ENCODE measurements at places on chromosomes 12 and 14.
A peak's percentile ranks its signal among the peaks of the same experiment; 100 is the strongest.

- DNase-seq: no peak
Observed at GRCh38 chr14:64935508-64935907, 7.0 kb downstream of the GPX2 start.

DNA sequence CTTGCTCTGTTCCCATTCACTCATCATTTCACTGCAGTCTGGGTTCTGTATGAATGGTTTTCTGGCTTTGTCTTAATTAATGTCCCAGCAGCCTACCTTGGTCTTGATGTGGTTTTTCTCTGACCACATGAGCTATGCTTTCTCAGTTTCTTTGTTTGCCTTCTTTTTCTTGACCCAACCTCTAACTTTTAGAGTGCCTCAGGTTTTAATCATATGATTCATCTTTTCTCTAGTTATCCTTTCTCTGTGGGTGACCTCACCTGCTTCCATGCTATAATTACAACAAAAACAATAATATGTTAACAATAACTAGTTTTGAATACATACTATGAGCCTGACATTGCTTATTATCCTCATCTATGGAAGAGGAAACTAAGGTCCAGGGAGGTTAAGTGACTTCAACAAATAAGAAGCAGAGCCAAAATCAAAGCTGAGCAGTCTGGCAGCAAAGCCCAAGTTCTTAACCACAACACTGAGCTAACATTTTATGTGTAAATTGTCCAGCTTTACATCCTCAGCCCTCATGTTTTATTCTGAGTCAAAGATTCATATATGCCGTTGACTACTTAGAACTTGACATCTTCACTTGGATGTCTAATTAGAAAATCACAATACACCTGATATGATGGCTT, 4.7 kb upstream of the EPYC start:
- no peak for DNase-seq

- DNase-seq: no peak
Observed at GRCh38 chr14:68701001-68701741, 91.7 kb downstream of the ZFP36L1 start.

GRCh38 chr12:78835493-78835892, 29.1 kb upstream of the SYT1 start:
- DNase-seq: no peak

DNA sequence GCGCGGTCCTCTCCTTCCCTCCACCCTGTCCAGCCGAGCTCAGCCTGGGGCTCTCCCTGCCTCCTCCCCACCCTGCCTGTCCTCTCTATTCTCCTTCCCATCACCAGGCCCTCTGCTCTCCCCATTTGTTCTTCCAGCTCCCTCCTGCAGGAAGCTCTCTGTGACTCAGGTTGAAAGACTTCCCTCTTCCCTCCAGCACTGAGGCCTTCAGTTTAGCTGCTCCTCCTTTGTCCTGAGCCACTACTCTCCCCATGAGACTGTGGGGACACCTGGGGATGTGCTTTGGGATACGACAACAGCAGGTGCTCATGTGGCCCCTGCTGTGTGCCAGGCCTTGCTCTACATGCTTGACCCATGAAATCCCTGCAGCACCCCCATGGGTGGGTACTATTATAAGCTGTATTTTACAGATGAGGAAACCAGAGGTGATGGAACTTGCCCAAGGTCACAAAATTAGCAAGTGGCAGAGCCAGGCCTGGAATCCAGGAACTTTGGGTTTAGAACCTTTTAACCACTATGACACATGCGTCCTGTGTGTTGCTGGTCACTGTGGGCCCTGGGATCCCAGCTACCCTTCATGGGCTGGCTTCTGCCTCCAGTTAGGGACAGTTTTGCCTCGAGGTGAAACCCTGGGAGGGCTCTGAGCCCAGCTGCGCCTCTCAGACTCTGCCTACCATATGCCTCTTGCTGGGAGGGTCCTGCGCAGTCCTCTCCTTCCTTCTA, 5.5 kb downstream of the KRT80 start:
- DNase-seq: no peak

DNA sequence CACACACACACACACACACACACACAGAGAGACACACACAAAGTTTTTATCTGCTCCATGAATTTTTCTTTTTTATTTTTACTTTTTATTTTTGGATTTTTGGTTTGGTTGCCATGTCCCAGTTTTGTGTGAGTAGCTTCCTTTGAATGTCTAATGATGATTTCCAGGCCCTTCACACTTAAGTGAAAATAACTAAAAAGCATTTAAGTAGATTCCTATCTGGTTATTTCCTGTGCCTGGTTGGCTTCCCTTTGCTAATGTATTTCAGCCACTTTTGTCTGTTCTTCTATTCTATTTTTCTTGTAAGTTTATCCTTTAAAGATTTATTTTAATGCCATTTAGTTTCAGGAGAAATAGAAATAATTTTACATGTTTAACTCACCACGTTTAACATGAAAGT, 755.4 kb downstream of the SLC6A15 start:
- DNase-seq: no peak

GRCh38 chr12:12539028-12539810, 23.4 kb downstream of the DUSP16 start:
- no peak for DNase-seq

GRCh38 chr12:32448586-32448985, 49.2 kb downstream of the FGD4 start:
- DNase-seq: no peak

- DNase-seq: peak; percentile 94
Observed at GRCh38 chr12:56636675-56637540, 6.8 kb upstream of the BAZ2A start.

DNA sequence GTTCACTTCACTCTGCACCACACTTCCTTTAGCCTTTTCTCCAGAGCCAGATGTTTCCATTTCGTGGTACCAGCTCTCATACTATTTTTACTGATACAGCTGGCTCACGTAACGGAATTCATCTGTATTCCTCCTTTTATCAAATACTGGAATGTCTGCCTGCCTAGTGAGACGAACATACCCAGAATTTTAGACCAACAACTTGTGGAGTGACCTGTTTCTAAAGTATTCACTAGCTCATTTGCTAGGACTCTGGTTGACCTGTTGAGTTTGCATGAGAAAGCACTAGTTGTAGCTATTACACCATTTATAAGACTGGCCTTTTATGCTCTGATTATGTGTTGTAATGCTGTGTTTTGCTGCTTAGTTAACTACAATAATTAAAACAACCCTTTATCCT, 22.6 kb downstream of the KCNA5 start:
- DNase-seq: no peak

- DNase-seq: no peak
Observed at GRCh38 chr14:43503508-43503907, 1003.6 kb downstream of the FSCB start.

DNA sequence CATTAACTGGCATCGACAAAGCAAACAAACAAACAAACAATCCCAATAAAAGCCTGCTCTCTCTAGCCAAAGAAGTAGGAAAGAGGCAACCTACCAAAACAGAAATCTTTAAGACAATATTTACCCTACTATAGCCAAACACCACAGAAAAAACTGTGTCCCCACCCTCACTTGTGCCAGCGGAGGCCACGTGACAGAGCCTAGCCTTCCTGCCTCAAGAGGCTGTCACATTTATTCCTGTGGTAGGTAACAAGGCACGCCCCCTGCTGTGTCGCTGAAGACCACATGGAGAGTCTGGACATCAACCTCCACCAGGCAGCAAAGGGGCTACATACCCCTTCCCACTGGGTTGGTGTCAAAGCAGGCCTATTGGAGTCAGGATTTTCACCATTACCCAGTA, 148.1 kb downstream of the LMNTD1 start:
- DNase-seq: no peak

Data from retina (tissue), 1 donor.